ENCODE measurements at places on chromosomes 3 and 15.

- DNase-seq, result no peak
Measured at GRCh38 chr3:146967783-146968182, 362.6 kb upstream of the PLSCR5 start.

DNA sequence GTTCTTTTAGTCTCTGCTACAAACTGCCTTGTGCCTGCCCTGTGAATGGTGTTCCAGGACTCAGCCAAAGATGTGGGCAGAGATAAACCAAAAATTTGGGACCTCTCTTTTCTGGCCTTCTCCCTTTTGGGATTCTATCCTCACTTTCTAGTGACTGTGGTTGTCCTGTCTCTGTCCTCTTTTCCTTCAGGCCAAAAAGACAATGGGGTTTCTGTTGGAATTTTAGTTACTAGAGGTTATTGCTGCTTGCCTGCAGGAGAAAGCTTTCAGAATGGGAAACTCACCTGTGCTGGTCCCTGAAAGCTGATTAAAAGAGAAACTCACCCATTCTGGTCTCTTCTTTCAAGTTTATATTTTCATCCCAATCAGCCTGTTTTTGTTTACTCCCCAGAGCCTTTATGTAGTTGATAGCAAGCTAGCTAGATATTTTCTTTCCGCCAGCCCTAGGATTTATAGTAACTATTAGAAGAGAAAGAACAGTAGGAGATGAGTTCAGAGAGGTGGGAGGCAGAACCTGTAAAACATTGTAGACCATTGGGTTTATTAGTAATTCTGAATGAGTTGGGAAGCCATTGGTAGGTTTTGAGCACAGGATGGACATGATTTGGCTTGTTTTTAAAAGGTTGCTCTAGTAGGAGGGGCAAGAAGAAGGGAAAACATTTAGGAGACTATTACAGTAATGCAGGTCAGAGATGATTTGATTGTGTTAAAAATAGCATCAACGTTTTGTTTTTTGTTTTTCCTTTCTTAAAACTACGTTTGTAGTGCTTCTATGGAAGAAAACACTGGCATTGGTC is 138.9 kb downstream of the TCF12 start:
- DNase-seq, result no peak

GRCh38 chr3:128415773-128416577 is 50.7 kb downstream of the DNAJB8 start:
- no peak for DNase-seq

GRCh38 chr3:126308394-126309125 is 48.6 kb downstream of the KLF15 start:
- no peak for DNase-seq

DNA sequence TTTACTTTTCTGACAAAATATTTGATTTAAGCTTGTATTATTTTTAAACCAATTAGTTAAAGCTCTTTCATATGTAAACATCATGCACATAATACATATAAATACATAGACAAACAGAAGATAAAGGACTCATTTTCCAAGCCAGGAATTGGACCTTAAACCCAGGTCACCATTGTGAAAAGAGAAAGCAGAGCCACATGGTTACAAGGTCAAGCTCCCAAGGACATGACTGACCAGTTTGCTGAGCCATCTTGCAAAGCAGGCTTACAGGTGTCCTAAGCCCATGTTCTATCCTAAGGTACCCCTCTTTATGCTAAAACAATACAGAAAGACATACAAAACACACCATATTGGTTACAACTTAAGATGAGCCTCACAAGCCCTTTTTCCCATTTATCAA is 50.5 kb upstream of the DNAJC19 start:
- no peak for DNase-seq

- no peak for DNase-seq
Measured at GRCh38 chr15:78104566-78105475, 12.5 kb downstream of the SH2D7 start.

DNA sequence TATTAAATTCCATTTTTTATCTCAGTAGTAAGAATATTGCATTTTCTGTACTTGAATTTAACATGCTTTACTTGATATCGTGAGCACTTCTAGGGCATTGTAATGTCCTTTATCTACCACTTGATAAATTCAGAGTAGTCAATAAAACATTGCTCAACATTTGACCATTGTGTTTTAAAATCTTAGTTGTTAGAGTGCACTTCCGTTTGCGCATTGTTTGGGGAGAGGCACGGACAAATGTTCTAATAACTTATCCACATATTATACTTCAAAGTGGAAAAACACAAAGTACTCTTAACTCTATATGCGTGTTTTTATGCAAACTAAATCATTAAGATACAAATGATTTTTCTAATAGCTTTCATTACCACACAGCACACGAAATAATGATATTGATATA is 419 bp downstream of the FAM227B start:
- no peak for DNase-seq

DNA sequence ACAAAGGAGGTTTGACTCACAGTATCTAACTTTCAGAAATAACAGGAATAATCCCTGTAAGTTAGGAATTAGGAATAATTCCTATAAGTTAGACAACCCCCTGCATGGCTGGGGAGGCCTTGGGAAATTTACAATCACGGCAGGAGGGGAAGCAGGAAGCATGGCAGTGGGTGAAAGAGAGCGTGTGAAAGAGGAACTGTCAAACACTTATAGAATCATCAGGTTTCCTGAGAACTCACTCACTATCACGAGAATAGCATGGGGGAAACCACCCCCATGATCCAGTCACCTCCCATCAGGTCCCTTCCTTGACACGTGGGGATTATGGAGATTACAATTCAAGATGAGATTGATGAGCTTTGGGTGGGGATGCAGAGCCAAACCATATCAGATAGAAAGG is 385.5 kb downstream of the IL20RB start:
- DNase-seq, result no peak
